ENCODE measurements at places on chromosomes 1 and 21.

GRCh38 chr1:26550946-26551345, 21.4 kb downstream of the RPS6KA1 start:
- DNase-seq: no peak

- DNase-seq: no peak
Measured at GRCh38 chr1:52002038-52002917, 11.8 kb upstream of the RAB3B start.

- no peak for DNase-seq
Measured at GRCh38 chr1:170273291-170274130, 127.8 kb downstream of the NTMT2 start.

DNA sequence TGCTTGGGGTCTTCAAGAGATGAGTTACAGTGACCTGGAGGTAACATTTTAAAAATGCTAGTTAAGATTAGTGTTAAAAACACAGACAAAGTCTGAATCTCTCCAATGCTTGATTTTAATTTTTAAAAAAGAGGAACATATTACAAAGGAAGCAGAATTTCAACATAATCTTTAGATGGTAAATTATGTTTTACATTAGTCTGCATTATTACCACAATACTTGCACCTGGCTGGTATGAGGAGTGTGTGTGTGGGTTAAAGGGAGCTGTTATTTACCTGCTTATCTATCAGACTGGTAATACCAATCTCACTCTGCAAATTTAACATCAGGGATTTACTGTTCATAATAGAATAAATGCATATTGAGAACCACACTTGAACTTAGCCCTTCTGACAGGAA, 10.3 kb upstream of the KCNJ15 start:
- no peak for DNase-seq

DNA sequence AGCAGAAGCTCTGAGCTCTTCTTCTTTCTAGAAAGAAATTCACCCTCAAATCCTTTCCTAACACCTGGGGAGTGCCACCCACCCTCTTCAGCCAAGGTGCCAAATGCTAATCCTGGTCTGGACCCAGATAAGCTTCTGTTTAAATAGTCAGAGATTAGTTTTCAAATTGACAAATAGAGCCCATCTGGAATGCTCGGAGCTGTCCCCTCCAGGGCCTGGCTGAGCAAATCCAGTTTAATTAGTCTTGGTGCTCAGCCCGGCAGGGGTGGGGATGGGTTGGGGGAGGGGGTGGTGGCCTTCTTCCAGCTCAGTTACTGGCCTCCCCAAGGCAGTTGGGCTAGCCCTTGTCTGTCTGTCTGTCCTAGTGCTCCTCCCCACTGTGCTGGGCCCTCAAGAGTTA, 269.5 kb downstream of the GRIK3 start:
- DNase-seq: no peak

DNA sequence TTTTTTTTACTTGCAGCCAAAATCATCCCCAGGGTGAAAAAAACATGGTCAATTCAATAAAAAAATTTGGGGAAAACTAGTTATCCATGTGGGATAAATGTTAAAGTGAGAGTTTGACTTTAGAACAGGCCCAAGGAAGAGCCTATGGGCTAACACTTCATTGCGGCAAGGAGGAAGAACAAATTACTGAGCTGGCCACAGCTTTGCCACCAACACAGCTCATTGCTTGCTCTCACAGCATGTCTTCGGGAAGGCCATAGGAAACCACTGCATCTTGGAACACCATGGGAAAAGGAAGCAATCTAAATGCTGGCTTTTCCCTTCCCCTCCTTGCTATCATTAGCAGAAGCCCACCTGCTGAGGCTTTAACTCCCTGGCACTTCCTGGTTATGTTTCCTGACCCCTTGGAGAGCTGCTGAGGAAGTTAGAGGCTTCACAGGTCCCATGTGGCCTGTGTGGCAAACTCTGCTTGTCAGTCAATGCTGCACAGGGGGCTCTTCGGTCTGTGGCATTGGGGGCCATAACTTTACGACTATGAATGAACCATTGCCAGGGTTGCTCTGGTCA, 86.0 kb downstream of the SLC25A24 start:
- no peak for DNase-seq

- no peak for DNase-seq
Measured at GRCh38 chr1:205629751-205630150, 2.1 kb downstream of the ELK4 start.

GRCh38 chr1:180901076-180901990, 11.4 kb upstream of the KIAA1614 start:
- DNase-seq: no peak

GRCh38 chr1:4369335-4369734, 285.1 kb upstream of the AJAP1 start:
- DNase-seq: no peak

DNA sequence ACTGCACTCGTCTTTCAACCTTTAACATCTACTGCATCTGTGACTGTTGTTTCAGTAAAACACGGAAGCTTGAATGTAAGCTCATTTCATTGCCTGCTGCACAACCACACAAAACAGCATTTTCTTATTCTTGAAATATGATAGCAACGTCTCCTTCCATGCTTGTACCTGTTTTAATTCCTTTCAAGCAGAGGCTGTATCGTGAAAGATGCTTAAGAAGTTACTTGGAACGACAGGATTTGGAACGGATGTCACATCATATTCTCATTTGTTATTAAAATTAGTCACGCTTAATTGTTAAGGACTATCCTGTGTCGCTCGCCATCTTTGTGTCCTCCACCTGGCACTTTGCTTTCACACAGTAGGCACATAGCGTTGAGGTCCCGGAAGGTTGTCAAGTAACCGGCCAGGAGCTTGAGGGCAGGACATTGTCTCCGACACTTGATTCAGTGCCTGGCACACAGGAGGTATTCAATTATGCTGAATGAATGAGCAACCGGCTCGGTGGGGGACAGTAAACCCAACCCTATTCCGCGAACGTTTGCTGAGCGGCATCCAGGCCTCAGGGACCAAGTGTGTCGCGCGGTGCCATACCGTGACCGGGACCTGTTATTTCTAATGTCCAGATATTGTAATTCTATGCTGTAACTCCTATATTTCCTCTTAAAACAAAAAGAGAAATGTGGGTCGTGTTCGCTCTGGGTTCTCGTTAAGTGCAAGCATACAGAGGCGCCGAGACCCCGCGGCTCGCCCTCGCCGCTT, 499 bp upstream of the SH3GLB1 start:
- DNase-seq: no peak

DNA sequence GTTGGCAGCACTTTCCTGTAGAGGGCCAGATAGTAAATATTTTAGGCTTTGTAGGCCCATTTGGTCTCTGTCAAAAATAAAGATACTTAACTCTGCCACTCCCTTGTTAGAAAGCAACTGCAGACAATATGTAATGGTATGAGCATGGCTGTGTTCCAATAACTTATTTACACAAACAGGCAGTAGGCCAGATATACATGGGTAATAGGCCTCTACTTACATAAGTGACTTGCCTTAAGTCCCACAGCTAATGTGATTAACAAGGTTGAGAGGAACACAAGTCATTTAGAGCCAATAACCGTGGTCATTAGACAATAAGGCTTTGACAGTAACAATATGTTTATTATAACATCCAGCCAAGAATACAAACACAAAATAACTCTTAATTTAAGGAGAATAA, 17.4 kb downstream of the CCT8 start:
- no peak for DNase-seq

GRCh38 chr1:221606256-221606655, 135.6 kb downstream of the DUSP10 start:
- DNase-seq: no peak

DNA sequence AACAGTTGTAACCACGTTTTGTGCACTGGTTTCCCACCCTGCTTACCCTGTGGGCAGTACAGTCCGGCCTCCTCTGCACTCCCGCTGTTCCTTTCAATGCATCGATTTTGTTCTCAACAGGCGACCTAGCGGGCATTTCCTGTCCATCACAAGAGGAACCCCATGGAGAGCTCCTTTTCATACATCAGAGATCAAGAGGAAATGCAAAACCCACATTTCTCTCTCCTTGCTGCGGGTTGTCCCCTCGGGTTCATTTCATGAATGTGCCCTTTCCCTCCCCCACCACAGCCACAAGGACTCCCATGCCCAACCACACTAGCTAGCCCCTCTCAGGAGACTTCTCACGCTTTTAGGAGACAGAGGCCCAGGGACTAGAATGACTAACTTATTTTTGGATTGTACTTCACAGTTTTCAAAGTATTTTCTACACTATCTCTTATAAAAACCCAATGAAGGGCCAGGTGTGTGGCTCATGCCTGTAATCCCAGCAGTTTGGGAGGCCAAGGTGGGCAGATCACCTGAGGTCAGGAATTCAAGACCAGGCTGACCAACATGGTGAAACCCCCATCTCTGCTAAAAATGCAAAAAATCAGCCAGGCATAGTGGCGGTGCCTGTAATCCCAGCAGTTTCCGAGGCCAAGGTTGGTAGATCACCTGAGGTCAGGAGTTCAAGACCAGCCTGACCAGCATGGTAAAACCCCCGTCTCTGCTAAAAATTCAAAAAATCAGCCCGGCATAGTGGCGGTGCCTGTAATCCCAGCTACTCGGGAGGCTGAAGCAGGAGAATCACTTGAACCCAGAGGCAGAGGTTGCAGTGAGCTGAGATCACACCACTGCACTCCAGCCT, 18.4 kb downstream of the ATP1A4 start:
- no peak for DNase-seq

DNA sequence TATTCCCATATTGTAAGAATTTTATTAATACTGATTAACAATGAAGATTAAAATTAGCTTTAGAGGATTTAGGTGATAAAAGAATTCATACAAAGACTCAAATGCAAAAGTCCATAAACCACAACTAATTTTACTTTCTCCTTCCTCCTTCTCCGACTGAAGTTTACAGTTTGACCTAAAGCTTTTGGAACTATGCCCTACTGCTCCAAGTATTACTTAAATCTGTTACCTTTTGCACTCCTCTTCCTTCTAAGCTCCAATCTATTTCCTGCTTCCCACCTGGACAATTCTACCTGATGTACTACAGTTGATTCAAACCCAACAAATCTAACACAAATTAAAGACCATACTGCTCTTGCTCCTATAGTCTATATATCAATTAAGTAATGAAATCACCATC, 36.3 kb downstream of the ANKRD13C start:
- DNase-seq: no peak

GRCh38 chr21:37757606-37758376, 158.5 kb downstream of the KCNJ6 start:
- no peak for DNase-seq

Data from activated B cell treated with CpG ODN at 0.5 μM for 24 hours (primary cell).